Left renal cortex interstitium (tissue), 4 donors: ENCODE measurements at places on chromosomes 1 and 21.

DNA sequence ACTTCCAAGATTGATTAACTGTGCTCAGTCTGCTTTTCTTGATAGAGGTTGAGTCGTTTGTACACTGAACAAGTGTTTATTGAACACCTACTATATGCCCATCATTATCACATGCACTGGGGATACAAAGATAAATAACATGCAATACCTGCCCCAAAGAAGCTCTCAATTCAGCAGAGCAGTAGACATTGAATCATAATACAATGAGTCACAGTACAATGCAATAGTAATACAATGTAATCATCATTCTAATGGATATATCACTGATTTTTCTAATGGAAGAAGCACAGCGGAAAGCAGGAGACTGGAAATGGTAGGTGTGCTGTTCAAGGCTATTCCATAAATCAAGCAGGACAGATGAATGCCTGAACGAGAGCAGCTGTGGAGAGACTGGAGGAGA lies 3.7 kb upstream of the SEC16B start:
- no peak for DNase-seq

GRCh38 chr1:37691497-37692077 lies 729 bp upstream of the CDCA8 start:
- no peak for DNase-seq

GRCh38 chr1:235199441-235199840 lies 38.4 kb upstream of the RBM34 start:
- DNase-seq: no peak

DNA sequence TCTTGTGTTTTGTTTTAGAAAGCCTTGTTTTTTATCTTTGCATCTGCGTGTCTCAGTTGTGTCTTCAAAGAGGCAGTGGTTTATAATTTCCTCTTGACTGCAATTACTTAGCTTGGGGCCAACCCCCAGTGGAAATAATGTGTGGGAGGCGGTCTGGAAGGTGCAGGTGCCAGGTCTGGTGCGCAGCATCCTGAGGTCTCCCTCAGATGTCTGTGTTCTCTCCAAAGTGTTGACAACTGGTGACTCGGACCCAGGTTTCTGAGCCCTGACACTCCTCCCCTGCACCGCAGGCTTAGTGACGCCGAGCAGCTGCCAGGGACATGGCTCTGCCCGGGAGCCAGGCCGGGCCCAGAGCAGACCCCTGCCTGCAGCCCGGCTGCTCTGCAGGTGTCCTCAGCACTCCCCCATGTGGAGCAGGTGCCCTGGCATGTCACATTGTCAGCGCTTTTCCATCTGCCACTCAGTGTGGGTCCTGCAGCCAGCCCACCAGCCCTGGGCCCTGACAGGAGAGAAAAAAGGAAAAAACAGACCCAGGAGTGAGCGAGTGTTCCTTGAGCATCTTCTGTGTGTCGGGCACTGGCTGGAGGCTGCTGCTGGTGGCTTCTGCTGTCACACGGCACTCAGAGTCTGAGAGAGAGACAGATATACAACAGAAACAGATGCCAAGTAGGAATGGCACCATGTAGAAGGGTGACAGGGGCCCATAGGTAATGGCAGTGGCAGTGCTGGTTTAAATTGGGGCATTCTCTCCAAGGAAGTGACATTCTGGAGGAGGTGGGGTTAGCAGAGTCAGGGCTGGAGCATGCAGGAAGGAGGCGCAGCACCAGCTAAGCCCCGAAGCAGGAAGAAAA lies 24.8 kb upstream of the SELENON start:
- DNase-seq: no peak

GRCh38 chr1:214019499-214019898 lies 31.7 kb downstream of the PROX1 start:
- DNase-seq: no peak

DNA sequence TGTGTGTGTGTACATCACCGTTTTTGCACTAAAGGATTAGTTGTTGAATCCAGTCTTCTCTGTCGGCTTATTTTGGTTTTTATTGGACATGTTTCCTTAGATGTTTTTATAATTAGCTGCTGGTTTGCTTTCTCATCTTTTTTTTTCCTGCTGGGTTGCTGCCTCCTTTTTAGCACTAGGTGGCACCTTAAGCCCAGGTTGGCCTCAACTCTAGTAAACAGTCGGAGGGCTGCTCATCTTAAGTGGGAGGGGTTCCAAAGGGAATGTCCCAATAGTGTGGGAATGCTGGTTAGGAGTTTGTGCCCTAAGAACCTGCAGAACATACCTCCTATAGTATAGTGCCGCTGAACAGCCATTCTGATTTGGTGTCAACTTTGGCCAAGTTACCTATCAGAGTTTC lies 570.1 kb upstream of the CXADR start:
- no peak for DNase-seq

DNA sequence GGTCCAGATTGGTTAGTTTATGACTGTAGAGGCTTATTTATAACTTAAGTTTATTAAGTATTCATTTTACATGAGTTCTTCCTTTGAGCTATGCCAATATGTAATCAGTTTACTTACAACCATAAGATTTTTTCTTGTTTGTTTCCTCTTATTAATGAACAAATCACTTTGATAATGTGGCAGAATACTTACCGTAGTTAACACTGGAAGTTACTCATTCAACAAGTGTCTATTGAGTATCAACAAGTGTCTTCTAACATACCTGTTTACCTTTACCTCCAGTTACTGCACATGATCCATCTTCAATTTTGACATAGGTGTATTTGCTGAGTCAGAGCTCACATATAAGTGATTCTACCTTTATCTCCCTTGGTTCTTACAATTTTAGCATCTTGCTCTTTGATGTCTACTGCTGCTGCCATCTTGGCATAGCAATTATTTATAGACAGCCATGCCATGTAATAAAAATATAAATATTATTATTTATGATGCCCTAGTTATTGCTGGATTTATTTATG lies 205.7 kb downstream of the NCAM2 start:
- DNase-seq: no peak

DNA sequence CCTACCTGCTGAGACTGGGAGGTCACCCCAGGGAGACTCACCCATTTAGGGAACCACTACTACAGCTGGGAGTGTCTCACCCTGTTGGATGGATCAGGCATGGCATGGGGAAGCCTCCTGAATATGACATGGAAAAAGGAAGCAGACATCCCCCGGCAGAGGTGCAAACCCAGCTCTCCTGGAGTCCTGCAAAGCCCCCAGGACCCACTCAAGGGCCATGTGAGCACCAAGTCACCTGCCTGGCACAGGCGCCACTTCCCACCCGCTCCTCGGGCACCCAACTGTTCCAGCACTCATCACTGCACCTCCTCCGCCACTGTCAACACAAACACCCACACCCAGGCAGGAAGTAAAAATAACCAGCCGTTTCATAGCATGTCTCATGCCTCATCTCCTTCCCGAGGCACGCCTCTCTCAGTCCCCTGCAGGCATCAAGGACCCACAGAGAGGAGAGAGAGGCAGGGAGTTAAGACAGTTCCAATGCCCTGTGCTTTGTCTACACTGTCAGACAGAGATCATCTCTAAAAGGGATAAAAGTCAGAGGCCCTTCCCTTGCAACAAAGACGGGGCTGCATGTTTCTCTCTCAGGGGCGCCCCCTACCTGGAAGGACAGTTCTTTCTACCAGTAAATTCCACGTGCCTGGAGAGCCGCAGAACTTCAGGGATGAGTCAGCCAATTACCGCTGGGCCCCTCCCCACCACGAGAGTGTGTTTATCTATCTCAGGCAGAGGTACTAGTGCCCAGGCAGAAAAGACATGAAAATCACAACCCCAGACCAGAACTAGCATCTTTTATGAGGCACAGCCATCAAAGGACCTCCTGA lies 150.1 kb upstream of the SOD1 start:
- DNase-seq: no peak

DNA sequence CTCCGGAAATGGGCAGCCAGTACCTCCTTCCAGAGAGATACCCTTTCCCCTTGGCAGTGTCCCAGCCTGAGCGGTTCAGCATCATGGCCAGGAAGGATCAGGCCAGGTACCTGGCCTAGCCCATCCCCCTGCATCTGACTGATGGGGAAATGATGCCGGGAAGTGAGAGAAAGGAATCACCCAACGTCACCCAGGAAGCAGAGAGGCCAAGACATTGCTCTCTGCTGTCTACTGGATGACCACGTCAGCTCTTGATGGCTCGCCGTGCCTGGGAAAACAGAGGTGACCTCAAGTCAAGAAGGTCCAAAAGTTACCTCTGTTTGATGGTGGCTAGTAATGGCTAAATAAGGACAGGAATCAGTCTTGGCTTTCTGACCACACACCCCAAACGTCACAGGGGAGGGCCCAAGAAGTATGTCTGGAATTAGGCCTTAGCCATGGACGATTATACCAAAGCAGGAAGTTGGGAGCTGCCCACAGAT lies 79.0 kb downstream of the MRPL37 start:
- no peak for DNase-seq

DNA sequence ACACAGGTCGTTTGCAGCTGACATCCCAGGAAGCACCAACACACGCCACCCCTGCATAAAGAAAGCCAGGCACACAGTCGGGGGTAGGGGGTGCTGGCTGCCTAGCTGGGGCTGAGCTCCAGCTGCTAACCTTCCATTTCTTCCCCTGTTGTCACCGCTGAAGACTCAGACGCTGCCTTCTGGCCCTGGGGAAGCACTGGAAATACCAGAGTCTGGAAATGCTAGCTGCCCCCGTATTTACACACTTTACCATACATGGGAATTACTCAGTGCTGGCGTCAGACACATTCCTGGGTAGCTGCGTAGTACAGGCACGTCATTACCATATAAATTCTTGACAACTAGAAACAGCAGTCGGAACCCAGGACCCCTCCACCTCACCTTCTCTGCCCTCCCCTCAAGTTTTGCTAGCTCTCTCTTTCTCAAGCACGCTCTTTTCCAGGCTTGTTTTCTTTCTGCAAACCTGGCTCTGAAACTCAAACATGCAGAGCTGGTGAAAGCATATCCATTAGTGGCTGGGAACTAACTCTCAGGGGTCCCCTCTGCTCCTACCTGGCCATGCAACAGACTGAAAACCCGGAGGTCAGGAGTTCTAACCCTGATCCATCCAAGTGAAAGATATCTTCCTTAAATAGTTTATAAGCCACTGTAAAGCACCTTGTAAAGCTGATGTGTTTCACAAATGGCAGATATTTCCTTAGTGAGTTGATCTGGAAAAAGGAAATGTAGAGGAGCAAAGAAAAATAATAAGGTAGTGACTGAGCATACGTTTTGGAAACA lies 3.3 kb downstream of the CSRP1 start:
- DNase-seq: no peak

DNA sequence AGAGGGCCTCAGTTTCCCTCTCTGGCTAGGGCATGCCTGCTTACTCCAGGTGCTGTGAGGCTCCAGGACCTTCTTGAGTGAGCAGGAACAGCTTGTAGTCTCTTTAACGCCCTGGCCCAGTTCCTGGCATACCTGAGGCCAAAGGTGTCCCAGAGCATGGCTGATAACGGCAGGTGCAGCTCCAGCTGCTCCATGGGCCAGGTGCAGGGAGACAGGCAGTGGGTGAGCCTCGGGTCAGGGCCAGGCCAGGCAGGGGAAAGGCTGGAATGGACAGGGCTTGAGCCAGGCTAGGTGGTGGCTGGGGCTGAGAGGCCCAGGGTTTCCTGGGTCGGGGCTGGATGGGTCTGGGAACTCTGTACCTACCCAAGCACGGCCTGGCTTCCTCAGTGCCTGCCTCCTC lies 18.3 kb downstream of the EDN2 start:
- no peak for DNase-seq

DNA sequence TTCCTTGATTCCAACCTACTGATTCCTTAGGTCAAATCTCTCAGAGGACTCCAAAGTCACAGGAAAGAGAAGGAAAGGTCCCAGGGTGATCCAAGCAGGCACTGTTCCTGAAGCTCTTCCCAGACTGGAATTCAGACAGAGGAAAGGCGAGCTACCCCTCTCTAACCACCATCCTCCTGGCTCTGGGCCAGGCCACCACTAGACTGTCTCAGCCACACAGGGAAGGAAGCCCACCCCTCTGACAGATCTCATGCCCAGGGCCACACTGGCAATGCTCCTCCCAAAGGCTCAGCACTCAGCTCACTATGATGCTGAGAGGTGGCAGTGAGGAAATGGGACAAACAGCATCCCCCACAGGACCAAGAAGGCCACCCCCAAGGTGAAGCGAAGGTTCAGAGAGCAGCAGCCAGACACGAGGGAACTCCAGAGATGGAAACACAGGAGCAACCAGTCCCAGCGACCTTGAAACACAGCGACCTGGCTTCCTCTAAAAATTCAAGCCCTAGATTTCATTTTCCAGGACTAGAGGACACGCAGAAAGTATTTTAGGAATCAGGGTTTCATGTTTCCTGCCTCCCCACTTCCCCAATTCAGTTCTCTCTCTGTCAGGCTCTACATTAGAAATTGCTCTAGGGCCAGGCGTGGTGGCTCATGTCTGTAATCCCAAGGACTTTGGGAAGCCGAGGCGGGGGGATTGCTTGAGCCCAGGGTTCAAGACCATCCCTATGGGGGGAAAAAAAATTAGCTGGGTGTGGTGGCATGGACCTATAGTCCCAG lies 18.8 kb downstream of the PIK3C2B start:
- no peak for DNase-seq

DNA sequence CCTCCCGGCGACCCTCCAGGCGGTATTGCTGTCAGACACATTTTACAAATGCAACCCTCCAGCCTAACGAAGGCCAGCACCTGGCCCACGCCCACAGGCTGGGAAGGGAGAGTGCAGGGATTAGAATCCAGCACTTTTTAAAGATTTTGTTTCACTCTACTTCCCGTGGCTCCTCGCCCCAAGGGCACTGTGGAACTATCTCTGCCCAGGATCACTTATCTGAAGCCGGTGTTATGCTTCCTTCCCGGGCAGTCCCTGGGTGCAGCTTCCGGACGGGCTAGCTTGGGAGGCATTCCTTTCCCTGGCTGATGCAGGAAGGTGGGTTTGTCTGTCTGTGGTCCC lies 35.8 kb downstream of the CCN1 start:
- DNase-seq: no peak

DNA sequence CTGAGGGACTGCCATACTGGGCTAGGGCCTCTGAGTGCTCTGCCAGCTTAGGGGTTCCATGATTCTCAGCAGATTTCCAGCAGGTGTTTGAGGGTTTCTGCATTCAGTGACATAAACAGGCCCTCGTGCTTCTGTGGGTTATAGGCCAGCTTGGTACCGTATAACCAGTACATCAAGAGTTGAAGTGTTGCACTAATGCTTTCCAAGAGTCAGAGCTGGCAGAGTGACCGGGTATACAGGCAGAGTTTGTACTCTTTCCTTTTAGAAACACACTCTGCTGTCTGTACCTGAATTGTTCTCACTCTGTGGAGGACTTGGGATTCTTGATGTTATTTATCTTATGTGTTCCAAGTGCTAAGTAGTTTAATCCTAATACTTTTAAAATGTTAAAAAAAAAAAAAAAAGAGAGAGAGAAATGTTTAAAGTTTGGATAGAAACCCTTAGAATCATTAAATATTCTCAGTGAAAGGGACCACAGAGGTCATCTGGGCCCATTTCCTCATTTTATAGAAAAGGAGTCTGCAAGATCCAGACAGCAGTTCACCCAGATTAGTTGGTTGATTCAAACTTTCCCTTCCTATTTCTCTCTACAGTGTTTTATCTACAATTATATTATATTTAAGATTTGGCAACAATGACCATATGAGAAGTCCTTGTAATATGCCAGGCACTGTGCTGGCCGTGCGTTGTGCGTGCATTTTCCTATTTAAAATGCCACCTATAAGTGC lies 325.8 kb downstream of the KIF26B start:
- DNase-seq: no peak
